ENCODE measurements at places on chromosomes 2 and 18. TPM values are rescaled to one million over a fixed set of nuclear protein-coding genes. Genes with fewer than 3 reads are reported as not detected.

FRZB gene
- total RNA-seq: 3.0 TPM

CGREF1 gene
- 9.8 TPM for total RNA-seq

- DNase-seq: no peak
- H3K36me3 ChIP-seq: no peaks in the 10 kb centered on the region
- H3K4me3 ChIP-seq: no peak overlapping the region
These were observed 26.6 kb downstream of the ZFP36L2 start for GRCh38 chr2:43199492-43200488.

- peak; percentile 14 for DNase-seq
- no peaks in the 10 kb centered on the region for H3K36me3 ChIP-seq
- H3K27ac ChIP-seq: no peak overlapping the region
- no peaks in the 10 kb centered on the region for H3K27me3 ChIP-seq
- no peak overlapping the region for H3K4me3 ChIP-seq
These were observed 7.4 kb downstream of the HDAC4 start for GRCh38 chr2:239393388-239393940.

DNA sequence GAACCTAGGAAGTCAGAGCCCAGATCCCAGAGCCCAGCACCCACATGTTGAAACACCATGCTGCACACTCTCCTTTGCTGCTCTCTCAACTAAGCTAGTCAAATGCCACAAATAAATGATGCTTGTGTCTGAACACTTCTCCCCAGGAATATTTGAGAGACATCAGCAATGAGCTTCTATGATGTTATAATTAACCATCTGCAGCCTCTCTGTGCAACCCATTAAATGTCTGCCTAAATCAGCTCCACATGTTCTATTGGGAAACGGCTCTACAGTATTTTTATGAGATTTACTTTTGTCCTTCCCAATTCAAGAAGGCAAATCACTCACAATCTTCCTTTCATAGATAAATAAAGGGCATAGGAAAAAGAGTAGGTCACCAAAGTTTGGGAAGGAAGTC lies 266.8 kb upstream of the PARD3B start:
- H3K36me3 ChIP-seq: no peaks in the 10 kb centered on the region
- no peak overlapping the region for H3K27ac ChIP-seq
- no peak overlapping the region for H3K4me3 ChIP-seq
- no peaks in the 10 kb centered on the region for H3K27me3 ChIP-seq

NDC80 gene
- 1.2 TPM for total RNA-seq

GRCh38 chr18:11995445-11996189 lies 14.3 kb downstream of the IMPA2 start:
- DNase-seq: peak; percentile 77
- H3K36me3 ChIP-seq: no peaks in the 10 kb centered on the region
- peak overlapping the region; percentile 82 for H3K27ac ChIP-seq
- peaks cover 29% of the 10 kb centered on the region for H3K4me1 ChIP-seq

CCBE1 gene
- total RNA-seq: 0.30 TPM

Data from tibial nerve (tissue), 4 donors.